ENCODE measurements at places on chromosomes 3 and 15. TPM values are rescaled to one million over a fixed set of nuclear protein-coding genes. Genes with fewer than 3 reads are reported as not detected.

The PLCH1 gene
- not detected for total RNA-seq

The GADL1 gene
- not detected for total RNA-seq

The GPR160 gene
- not detected for total RNA-seq

The WDR49 gene
- total RNA-seq: not detected

The UTS2B gene
- 1.3 TPM for total RNA-seq

The CLRN1 gene
- total RNA-seq: not detected

The TGM5 gene
- not detected for total RNA-seq

The MOBP gene
- not detected for total RNA-seq

The GOLGA6B gene
- total RNA-seq: not detected

The RBP2 gene
- not detected for total RNA-seq

The FMN1 gene
- 2.7 TPM for total RNA-seq

The POLQ gene
- total RNA-seq: 2.4 TPM

The CAND2 gene
- 10.7 TPM for total RNA-seq

The ASB14 gene
- under 0.01 TPM for total RNA-seq

The ARGFX gene
- total RNA-seq: not detected

The CCR4 gene
- total RNA-seq: under 0.01 TPM
